ENCODE measurements at places on chromosomes 2 and 18.

- no peak for DNase-seq
Measured at GRCh38 chr18:37251679-37252078, 313.9 kb downstream of the CELF4 start.

DNA sequence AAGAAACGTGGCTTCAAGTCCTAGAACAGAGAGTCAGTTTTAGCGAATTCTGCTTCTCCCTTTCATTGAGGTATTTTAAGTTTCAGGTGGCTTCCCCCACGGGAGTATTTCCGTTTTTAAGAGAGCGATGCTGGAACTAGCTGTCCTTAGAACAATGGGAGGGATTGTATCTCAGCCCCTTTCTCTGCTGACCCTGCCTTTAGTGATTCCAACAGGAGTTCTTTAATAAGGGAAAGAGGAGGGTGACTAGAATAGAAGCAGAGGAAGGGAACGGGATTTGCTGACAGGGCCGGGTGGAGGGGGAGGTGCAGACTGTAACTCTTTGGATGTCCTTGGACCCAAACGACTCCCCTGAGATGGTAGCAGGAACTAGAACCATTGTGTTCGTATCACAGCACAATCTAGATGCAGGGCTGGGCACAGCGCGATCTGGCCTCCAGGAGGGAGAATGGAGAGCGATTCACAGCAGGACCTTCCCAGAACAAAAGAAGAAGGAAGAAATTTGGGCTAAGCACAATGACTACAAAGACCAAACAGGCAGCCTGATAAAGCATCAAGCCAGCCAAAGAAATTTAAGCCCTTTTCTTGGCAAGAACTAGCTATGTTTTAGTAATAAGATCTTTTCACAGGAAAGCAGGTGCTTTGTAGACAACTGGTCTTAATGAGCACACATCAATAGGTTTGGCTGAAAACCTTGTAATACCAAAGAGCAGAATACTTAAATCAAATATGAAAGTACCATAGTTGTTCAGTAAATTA, 15.8 kb upstream of the RTTN start:
- no peak for DNase-seq

- DNase-seq, result no peak
Measured at GRCh38 chr2:191243154-191243553, 2.0 kb upstream of the MYO1B start.

GRCh38 chr18:36196238-36196995, 9.1 kb downstream of the MOCOS start:
- no peak for DNase-seq

DNA sequence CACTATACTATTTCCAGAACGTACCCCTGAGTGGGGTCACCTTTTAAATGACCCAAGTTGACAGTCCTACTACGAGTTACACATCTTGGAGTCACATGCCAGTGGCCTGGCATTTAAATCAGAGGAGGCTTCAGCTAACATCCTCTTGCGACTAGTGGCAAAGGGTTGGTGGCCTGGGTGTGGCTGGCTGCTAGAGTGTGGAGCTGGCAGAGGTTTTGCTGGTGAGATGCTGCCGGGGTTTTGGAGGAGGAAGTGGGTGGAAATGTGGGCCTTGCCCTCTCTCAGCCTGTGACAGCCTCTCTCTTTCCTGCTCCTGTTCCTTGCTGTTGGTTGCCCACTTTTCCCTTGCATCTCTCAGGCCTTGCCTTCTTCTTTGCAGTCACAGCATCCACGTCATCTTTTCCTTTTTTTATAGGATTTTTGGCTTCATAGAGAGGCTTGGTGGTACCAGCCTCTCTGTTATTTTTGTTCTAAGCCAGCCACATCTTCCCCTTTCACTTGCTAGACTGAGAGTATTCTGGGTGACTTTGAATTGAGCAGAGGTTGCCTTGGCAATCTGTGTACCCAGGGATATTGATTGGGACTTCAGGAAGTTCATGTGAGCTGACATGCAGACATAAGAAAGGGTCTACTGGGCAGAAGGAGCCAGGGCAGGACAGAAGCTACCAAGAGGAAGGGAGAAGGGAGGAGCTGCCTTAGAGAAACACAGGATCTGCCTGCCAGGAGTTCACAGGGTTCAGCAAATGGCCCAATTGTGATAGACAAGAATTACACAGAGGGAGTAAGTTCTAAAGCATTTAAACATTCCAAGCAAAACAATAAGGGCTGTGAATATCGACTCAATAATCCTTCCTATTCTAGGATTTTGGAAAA, 55.4 kb downstream of the CDC42EP3 start:
- no peak for DNase-seq

DNA sequence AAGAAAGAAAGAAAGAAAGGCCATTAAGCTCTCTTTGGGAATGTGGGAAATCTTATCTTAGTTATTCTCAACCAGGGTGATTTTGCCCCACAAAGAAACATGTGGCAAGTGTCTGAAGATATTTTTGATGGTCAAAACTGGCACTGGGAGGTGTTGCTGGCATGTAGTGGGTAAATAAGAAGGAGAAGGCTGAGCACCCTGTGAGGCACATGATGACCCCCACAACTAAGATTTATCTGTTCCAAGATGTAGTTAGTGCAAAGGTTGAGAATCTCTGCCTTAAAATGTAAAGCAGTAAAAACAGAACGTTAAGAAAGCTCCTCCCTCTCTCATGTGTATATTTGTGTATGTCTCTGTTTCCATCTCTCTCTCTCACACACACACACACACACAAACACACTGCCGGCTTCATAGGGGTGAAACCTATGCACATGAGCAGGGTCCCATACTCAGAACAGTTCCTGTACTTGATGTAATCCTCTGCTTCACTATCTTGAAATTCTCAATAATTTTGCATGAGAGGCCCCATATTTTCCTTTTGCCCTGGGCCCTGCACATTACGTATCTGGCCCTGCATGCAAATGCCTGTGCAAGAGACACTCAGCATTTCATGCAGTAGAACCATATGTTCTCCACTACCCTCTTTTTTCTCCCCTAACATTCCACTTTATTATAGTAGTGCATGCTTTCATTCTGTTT, 94.3 kb downstream of the MREG start:
- no peak for DNase-seq

- no peak for DNase-seq
Measured at GRCh38 chr2:44055664-44056063, 59.9 kb upstream of the LRPPRC start.

- no peak for DNase-seq
Measured at GRCh38 chr18:76578571-76579300, 83.7 kb upstream of the ZNF516 start.

DNA sequence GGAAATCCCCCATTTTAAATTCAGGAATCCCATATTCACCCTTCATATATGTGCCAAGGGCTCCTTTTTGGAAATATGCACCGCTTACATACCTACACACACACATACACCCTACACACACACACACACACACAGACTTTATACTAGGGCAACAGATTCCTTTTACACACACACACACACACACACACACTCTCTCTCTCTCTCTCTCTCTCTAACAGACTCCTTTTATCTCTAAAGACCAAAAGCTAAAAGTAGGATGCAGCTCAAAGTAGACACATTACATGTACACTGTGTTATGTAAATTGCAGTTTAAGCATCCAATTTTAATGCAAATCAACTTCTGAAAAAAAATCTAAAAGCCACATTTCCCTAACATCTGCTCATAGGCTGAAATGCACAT, 130.9 kb upstream of the CAPN13 start:
- no peak for DNase-seq

DNA sequence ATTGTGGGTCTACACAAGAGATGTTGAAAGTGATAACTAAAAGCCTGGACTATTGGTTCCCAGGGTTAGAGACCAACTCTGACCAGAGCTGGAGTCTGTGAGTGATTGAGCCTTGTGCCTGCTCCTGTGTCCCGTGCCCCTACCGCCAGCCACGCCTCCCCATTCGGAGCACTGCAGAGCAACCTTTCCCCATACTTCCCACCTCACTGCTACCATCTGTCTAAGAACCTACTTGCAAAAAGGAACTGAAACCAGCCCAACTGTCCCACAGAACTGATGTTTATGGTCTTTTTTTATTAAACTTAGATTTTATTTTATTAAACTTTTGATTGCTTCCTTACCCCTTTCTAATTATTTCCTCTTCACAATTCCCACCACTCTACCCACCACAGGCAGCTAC, 300.3 kb upstream of the MGAT5 start:
- no peak for DNase-seq

DNA sequence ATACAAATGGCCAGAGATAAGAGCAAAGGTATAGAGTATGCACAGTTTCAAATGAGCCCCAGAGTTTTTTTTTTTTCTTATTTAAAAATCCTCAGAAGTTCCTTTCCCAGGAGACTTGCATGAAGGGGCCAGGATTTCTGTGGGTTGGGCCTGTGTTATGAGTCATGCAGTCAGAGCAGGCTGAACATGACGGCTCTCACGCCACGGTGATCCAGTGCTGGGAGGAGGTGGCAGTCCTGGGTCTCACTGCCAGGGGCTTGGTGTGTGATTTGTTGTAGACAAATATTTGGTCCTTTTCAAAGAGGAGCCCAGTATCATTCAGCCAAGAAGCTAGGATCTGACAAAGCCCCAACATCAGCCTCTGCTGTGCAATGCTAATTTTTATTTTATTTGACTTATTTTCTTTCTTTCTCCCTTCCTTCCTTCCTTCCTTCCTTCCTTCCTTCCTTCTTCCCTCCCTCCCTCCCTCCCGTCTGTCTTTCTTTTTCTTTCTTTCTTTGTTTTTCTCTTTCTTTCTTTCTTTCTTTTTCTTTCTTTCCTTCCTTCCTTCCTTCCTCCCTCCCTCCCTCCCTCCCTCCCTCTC, 10.4 kb upstream of the KCNE4 start:
- peak; percentile 64 for DNase-seq

All from epithelial cell of prostate (primary cell).